ENCODE measurements at places on chromosomes 7 and 10.

DNA sequence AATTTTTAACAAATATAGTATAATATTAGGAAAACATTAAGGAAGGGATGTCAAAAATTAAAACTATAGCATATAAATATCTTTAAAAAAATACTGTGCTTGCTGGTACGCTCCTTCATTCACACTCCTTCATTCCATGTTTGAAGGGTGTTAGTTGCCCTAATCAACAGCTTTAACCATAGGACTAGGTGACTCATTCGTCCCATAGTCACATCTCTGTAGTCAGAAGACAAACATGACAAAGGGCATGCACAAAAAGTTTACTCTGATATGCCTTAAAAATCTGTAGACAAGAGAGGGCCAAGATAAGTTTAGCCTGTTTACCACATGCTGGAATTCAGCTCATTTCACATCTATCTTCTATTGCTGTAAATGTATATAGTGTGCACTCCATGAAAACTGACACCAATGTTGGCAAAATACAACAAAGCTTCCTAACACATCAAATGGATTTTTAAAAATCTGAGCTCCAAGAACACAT is 646 bp downstream of the FAM13C start:
- no peak for DNase-seq

DNA sequence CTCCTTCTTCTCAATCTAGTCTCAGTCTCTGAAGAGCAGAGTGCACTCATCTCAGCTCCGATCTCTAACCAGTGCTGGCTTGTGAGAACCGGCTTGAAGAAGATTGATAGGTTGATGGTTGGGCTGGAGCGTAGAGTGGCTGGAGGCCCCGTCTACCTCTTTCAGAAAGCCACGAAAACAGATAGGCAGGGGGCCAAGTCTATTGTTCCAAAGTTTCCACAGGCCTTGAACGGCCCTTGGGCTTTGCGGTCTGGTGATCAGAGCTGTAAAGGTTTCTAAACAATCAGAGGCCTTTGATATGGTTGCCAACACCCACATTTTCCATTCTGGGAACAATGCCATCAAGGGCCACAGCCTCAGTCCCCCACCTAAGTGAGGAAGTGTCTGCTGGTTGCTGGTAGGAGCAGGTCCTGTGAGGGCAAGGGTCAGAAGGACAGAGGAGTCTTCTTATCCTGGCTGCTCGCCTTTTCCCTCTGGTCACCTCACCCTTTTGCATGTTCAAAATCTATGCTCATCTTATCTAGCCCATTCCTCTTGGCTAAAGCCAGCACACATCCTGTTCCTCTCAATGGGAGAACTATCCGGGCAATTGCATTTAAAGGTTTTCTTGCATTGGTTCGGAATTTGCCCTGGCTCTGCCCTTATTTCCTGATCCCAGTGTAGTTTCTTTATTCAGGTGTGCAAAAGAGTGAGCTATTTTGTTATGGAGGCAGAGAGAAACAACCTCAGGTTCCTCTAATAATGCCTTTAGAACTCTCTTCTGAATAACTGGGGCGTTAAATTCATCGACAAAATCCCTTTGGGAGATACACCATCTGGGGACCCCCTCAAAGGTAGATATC is 70.3 kb upstream of the KMT2E start:
- peak; percentile 64 for DNase-seq

- no peak for DNase-seq
Measured at GRCh38 chr7:80533287-80533686, 21.4 kb upstream of the GNAT3 start.

DNA sequence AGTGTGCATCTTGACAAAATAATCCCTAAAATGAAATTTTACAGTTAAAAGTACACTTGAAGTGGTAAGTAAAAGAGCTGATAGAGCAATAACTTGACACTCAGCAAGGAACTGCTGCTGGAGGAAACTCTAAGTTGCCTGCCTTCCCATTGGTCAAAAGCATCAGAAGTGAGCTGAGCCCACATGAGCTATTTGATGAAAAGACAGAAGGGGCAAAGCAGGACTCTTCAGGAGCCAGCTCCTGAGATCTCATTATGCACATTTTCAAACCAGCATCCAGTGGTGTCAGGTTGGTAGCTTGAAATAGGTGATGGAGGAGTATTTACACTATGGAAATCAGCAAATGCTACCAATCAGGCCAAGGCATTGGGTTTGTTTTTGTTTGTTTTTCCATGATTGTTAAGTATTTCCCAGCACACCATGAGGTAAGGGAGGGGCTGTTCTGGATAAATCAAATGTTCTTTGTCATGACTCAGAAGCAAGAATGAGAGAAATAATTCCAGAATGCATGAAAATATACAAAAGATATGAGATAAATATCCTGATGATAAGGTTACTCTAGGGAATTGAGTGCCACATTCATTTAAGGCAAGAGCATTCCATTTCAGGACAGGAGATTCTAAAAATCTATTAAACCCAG is 316.6 kb downstream of the SNX13 start:
- DNase-seq = no peak

DNA sequence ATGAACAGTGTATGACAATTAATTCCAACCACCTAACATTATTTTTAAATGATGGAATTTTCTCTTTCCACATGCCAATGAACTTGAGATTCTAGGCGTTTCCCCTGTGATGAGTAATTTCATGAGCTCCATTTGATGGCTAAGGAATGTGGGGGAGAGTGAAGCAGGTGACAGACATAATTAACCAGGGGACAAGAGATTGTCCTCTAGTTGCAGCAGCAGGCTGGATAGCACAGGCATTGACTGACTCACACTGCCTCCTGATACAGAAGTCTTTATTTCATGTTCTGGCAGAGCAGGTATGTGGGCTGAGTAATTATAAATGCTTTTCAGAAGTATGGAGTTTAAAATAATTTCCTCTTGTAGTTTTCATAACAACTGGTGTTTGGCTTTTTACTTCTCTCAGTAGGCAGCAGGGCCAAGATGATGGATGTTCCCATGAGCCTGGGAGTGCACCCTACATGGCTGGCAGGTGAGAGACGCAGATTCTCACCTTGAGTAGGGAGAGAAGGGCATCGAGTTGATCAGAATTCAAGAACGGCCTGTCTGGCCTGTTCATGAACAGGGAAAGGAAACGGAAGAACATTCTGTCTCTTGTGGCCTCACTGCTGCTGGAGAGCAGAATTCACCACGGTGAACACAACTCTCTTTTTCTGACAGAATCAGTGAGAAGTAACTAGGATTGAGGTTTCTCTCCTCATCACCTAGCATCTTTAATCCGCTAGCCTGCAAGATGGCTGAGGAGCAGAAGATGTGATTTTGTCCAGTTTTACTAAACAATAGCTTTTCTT is 118.8 kb downstream of the AOAH start:
- no peak for DNase-seq

DNA sequence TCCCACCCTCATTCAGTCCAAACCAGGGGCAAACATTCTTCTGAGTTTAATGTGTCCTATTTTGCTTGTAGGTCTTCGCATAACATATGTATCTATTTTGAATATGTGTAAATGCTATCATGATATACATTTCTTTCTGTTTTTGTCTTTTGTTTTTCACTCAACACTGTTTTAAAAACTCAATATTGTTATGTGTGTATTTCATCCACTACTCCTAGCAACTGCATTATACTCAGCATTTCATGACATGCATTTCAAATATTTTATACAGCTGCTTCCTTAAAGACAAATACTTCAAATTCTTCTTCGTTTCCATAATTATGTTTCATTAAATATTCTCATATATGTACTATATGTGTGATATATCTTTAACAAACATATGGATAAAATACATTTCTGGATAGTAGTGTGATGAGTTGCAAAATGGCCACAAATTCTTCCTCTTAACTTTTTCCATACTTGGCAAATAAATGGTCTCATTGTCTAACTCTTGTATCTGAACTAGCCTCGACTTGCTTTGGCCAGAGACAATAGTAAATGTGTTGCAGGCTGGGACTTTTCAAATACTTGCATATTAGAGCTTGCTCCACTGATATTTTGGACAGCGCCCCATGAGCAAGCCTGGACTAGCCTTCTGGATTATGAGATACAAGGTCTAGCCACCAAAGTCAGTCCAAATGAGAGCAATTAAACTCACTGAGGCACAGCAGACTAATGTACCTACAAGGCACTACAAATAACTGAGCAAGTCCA is 539.7 kb upstream of the KCND2 start:
- DNase-seq = no peak

DNA sequence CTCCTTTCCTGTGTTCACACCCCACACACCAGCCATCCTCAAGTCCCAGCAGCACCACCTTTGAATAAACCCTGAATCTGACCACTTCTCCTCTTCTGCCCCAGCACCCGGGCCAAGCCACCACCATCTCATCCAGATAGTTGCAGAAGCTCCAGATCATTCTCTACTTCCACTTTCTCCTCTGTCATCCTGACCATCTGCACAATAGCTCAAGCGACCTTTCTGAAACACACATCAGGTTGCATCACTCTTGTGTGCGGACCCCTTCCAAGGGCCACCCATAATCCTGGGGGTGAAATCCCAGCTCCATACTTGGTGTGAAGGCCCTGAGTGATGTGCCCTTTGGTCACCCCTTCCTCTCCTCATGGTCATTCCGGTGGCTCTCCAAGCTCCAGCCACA is 187.4 kb upstream of the GALNT17 start:
- DNase-seq = no peak

GRCh38 chr7:455110-455928 is 64.3 kb downstream of the PDGFA start:
- DNase-seq = no peak

DNA sequence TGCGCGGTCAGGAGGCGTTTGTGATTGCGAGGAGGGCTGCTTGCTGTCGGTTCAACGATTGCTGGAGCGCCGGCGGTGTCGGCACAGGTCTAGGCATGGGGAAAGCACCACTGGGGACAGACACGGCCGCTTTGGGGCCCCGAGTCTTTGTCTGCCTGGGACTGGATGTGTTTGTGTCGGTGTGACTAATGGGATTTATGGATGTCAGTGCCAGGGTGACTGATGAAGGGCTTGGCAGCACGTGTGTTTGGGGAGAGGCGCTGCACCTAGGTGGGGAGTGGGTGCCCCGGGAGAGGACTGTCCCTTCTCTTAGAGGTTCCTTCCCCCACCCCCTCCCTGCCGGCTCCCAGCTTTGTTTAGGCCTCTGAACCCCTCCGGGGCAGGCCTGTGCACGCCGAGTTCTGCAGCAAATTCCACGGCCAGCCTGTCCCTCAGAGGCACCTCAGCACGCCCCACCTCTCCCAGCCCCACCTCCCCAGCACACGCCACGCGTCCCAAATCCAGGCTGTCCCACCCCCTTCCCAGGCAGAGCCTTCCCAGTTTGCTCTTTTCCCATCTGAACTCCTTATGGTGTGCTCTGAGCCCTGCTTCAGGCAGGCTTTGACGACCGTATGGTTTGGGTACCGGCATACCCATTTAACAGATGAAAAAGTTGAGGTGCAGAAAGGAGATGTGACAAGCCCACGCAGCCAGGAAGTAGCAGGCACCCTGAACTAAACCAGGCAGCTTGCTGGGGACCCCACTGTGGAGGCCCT is 6.4 kb upstream of the TNRC18 start:
- no peak for DNase-seq

GRCh38 chr7:29038463-29038862 is 80.3 kb upstream of the TRIL start:
- no peak for DNase-seq

GRCh38 chr10:57952741-57953140 is 315.0 kb downstream of the IPMK start:
- no peak for DNase-seq

GRCh38 chr10:132220061-132220460 is 33.3 kb downstream of the DPYSL4 start:
- DNase-seq = no peak

GRCh38 chr10:132689721-132690360 is 96.1 kb downstream of the NKX6-2 start:
- no peak for DNase-seq

GRCh38 chr10:19865676-19866075 is 49.4 kb downstream of the PLXDC2 start:
- DNase-seq = no peak

DNA sequence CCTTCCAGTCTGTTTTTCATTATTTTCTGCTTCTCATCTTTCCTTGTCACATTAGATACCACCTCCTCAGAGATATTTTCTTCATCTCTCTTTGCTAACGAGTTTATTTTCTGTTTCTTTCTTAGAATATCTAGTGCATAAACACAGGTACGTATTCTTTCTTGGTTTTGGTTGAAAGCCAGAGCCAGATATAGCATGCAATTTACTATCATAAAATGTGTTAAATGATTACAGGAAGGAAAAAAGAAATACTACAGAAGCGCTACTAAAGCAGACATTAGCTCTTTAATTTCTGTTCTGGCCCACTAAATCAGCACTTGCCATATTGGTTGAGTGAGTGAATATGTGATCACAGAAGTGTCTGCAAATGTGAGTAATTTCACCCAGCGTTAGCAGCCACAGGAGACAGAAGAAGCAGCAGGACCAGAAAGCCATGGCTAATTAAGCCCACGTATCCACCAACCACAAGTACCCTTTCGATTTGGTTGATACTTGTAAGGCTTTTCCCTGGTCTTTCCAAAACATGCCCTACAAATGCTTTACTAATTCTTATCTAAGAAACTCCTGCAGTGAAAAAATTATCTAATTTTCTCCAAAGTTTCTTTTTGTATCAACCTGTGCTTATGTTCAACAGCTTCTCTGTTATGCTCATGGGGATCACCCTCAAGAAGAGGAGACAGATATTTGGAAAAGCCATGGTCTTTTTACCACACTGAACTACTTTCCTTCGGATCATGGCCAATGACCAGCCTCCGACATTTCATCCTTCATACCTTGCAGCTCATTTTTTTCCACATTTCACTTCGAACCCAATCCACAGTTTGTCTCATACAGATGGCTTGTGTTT is 23.1 kb upstream of the MACC1 start:
- DNase-seq = no peak

GRCh38 chr10:129604333-129605032 is 137.4 kb downstream of the MGMT start:
- DNase-seq = no peak

DNA sequence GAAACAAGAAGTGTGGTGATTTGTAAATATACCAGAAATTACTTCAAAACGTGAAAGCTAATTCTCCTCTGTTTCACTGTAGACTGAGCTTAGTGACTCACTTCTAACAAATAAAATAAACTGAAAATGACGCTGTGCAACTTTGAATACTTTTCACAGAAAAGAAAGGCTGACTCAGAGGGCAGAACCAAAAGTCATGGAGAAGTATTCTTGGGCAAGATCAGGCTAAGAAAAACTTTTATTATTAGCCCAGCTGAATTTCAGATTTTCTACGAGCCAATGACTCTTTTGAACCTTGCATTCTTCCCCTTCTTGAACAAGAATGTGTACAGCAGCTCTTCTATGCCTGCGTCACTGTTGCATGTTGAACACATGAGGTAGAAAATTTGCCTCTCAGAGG is 527.3 kb upstream of the GHITM start:
- no peak for DNase-seq

GRCh38 chr7:95470452-95470851 is 15.3 kb upstream of the ASB4 start:
- DNase-seq = no peak

- DNase-seq = peak; percentile 26
Measured at GRCh38 chr7:87599336-87599735, 1.3 kb downstream of the ABCB1 start.

GRCh38 chr10:86254526-86255174 is 111.9 kb downstream of the GRID1 start:
- DNase-seq = no peak
